MG63 (cell line): ENCODE measurements at places on chromosomes 3 and 15. TPM values are rescaled to one million over a fixed set of nuclear protein-coding genes. Genes with fewer than 3 reads are reported as not detected.

GRCh38 chr15:42080186-42080918 is 14.0 kb downstream of the PLA2G4D start:
- peak; percentile 73 for DNase-seq

DNA sequence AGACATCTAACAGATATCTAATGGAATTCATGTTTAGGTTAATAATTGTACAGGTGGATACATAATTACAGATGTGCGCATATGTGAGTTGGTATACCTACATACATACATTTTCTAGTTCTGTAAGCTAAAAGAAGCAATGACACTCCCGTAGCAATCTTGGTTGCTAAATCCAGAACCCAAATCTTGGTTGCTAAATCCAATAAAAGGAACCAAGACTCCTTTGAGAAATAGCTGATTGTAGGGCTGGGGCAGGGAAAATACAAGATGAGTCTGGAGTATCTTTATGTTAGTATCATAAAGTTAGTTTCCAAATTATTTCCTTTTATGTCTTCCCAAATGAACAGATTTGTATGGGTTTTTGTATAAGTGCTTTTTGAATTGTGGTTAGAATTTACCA is 135.2 kb downstream of the TMCC1 start:
- DNase-seq: no peak

DNA sequence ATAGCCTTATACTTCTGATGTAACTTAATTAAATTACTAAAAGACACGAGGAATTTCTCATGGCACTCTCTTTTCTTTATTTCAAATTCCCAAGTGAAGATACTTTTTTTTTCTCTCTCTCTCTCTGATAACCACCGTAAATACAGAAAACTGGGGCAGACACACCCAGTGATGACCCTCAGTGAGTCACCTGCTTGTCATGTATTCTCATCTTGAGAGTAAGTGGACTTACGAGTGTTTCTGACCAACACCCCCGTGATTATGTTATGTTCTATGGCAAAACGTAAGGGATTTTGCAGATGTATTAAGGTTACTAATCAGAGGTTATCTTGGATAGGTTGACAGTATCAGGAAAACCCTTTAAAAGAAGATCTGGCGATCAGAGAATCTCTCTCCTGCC is 348.8 kb upstream of the ZNF717 start:
- peak; percentile 1 for DNase-seq

DNA sequence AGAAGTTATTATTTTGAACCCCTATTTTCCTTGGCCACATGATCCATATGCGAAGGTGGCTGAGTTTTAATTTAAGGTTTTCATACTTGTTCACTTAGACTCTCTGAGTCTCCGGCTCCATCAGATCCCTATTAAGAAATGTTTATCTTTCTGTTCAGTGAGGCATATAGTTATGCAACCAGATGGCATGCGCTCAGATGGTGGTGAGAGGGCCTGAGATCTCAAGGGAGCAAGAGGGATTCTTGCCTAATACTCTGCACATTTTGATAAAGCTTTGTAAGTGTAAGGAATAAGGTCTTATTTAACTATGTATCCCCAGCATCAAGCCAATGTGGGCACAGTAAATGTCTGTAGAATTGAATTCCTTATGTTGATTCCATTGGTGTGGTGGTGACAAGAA is 78.9 kb upstream of the DPH6 start:
- DNase-seq: peak; percentile 26

- no peak for DNase-seq
Observed at GRCh38 chr3:77605865-77606264, 566.0 kb downstream of the ROBO2 start.

DNA sequence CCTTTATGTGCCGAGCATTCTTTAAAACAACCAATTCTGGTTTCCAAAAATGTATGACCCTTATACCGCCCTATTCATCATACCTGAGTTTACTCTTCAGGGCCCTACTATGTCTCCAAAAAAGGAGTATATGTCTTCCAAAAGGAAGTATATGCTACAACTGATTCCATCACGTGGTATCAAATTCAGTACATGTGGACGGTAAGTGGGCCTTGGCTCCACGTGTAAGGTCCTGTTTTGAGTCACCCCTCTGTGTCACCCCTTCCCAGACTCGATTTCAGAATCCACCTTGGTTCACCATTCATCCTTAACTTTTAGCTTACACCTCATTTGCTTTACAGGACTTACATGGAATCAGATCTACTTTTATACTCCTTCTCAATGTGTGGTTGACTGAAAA is 37.8 kb downstream of the ABHD2 start:
- no peak for DNase-seq

GRCh38 chr3:159667261-159667660 is 321.4 kb upstream of the IL12A start:
- DNase-seq: no peak

Gene CLEC3B
- total RNA-seq: 0.10 and 2.0 TPM in 2 replicates

Gene MLF1
- 41.2 and 45.8 TPM in 2 replicates for total RNA-seq

Gene FBXO40
- total RNA-seq: not detected in 2 replicates

Gene C2CD4A
- not detected in 2 replicates for total RNA-seq
